ENCODE measurements at places on chromosomes 7 and 10.

GRCh38 chr7:134847851-134848588, 68.6 kb downstream of the CALD1 start:
- DNase-seq: no peak

DNA sequence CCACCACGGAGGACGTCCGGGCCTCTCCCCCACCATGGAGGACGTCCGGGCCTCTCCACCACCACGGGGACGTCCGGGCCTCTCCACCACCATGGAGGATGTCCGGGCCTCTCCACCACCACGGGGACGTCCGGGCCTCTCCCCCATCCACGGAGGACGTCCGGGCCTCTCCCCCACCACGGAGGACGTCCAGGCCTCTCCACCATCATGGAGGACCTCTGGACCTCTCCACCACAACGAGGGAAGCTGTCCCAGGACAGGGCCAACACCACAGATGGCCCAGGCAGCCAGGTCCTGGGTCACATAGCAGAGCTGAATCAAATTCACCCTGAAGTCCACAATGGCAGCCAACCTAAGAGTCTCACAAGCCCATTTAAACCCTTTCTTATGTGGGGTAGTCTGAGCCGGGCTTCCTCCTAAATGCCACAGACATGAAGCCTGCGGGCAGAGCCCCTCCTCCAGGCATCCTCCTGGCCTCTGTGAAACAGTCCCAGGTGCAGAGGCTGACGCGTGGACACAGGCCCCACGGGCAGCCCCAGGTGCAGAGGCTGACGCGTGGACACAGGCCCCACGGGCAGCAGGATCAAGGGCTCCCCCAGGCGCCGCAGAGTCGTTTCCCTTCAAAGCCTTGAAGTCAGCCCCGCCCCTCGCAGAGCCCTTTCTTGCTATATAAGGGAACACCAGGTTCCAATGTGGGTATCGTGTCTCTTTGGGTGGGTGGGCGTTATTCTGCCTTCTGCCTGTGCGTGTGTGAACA, 47.0 kb downstream of the FOXL3 start:
- DNase-seq: no peak

- DNase-seq: no peak
Observed at GRCh38 chr7:96665689-96666088, 44.0 kb downstream of the SEM1 start.

DNA sequence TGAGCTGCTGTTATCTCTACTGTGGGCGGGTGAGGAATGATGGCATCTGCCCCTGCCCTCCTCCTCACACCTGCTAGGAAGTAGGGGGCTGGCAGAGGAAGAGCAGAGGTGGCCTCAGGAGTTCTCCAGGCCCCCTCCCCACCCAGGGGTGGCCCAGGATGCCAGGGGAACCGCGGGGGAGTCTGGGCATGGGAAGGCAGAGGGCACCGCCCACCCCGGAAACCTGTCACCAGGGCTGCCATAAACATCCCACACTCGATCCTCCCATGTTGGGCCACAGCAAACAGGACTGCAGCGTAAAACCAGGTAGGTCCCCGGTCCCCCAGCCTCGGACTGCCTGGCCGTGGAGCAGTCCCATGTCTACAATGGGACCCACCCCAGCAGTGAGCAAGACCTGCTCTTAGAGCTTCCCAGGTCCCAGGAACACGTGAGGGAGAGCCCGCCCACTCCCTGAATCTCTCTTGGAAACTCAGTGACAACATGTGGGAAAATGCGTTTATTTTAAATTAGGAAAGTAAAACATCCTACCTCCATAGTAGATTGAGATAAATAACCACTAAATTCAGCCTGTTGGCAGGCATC, 23.4 kb downstream of the EBF3 start:
- no peak for DNase-seq

DNA sequence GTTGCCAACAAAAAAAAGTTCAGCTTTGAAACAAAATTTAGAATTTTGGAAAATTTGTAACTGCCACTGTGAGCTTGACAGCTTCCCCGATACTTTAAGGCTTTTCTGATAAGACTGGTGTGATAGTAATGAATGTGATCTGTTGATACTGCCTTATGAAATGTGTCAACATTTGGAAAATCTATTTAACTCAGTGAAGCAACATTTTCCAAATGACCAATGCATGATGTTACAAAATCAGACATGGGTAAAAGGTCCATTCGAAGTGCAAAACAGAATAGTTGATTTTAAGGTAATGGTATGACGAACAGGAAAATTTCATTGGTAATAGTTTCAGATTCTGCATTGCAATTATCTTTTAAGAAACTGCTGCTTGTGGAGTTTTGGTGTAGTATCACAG, 175.4 kb downstream of the SEM1 start:
- no peak for DNase-seq

DNA sequence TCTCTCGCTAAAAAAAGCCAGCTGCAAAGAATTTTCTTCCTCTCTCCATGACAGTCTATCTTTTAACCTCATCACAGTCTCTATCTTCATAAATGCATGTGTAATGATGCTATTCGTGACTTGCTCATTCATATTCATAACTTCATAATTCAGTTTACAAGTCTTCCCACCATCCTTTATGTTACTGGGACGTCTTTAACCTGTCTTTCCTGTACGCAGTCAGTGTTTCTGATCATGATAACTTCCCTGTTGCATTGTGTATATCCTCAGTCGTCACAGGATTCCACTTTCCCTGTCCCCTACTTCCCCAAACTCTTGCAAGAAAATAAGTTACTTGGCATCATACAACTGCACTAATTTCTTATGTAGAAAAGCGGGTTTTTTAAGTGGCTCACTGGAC, 165.6 kb upstream of the ASAH2 start:
- DNase-seq: no peak

- DNase-seq: no peak
Observed at GRCh38 chr10:70117646-70118045, 15.0 kb downstream of the AIFM2 start.

- DNase-seq: no peak
Observed at GRCh38 chr7:15853832-15854470, 167.5 kb upstream of the MEOX2 start.

DNA sequence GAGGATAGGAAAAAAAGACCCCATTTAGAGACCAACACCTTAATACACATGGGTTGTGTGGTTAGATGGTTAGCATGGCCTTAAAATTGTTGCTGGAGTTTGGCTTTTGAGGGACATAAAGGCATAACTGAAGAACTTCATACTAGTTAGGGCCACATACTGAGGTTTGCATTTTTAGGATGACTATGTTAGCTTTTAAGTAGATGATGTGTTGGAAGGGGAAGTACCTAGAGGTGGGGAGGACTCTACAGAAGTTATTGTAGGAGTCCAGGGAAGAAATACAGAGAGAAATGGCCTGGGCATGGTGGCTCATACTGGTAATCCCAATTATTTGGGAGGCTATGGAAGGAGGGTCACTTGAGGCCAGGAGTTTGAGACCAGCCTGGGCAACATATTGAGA, 40.5 kb downstream of the ENTPD1 start:
- no peak for DNase-seq

- no peak for DNase-seq
Observed at GRCh38 chr7:100600730-100601038, 1.5 kb upstream of the PCOLCE start.

- DNase-seq: no peak
Observed at GRCh38 chr10:33706191-33706590, 371.7 kb upstream of the NRP1 start.

DNA sequence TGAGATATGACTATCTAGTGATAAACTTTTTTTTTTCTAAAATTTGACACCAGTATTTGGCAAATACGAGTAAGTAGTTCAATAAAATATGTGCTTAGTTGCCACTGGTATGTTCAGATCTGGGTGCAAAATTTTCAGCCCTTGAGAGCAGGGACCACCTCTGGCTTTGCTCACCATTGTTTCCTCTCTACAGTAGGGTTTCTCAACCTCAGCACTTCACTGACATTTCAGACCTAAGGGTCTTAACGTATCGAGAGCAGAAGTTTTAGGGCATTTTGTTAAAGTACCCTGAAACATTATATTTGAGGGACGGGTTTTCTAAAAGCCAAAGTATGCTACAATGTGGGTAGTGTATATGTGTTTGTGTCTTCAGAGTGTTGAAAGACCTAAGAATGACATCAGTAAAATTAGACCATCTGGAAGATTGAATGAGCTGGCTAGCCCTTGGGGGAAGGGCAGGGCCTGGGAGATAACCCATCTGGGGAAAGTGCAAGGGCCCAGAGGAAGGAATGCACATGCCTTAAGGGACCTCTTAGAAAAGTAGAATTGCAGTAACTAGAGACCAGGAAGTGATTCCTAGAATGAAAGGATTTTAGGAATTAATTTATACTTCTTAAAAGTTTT, 11.8 kb downstream of the BZW2 start:
- no peak for DNase-seq

DNA sequence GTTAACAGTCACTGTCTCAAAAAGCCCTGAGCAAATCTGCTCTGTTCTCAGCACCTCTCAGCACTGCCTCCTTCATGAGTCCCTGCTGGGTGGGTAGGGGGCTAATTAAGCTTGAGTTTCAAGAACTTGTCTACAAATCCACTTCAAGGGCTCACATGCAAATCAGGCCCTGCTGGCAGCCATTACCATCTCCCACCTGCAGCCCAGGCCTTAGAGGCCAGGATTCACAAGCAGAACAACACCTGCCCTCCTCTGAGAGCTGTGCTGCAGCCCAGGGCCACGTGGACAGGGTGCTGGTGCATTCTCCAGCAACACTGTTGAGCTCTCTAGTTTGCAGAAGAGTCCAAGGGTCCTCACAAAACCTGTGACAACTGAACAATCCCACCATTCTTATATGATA, 119.2 kb downstream of the DPP6 start:
- no peak for DNase-seq

- DNase-seq: no peak
Observed at GRCh38 chr7:30164567-30164966, 29.8 kb downstream of the MTURN start.

- no peak for DNase-seq
Observed at GRCh38 chr7:127303102-127303501, 50.4 kb upstream of the GRM8 start.

DNA sequence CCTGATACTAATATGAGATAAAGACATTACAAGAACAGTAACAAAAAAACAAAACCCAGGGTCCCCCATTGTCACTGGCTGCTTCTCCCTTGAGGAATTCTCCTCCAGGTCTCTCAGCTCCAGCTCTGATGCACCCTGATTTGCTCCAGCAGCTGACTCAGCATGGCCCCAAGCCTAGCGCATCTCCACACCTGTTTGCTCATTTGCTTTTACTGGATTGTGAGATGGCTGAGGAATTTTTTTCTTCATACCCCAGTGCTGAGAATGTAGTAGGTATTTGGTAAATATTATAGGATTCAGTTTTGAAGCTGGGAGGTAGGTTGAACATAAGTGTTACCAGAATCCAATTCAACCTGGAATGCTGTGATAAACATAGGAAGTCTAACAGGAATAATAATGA, 171.9 kb downstream of the PKD1L1 start:
- no peak for DNase-seq

DNA sequence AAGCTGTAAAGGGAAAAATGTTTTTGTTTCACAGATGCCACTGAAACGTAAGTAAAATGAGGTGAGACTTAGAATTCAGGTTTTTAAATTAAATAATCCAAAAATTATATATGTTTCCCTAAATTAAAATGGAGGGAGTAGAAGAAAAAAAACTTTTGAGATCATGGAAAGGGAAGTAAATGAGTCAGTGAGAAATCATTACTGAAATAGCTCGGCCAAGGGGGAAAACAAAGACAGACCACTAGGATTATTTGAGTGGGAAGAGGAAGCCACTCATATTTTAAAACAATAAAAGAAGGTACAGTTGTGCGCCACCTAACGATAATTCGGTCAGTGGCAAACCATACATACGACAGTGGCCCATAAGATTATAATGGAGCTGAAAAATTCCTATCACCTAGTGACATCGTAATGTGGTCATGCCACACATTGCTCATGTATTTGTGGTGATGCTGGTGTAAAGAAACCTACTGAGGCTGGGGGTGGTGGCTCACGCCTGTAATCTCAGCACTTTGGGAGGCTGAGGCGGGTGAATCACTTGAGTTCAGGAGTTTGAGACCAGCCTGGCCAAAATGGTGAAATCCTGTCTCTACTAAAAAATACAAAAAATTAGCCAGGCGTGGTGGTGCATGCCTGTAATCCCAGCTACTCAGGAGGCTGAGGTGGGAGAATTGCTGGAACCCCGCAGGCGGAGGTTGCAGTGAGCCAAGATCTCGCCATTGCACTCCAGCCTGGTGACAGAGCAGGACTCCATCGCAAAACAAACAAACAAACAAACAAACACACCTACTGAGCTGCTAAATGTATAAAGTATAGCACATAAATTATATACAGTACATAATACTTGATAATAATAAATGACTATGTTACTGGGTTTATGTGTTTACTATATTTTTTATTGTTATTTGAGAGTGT, 64.7 kb downstream of the MKX start:
- DNase-seq: no peak

DNA sequence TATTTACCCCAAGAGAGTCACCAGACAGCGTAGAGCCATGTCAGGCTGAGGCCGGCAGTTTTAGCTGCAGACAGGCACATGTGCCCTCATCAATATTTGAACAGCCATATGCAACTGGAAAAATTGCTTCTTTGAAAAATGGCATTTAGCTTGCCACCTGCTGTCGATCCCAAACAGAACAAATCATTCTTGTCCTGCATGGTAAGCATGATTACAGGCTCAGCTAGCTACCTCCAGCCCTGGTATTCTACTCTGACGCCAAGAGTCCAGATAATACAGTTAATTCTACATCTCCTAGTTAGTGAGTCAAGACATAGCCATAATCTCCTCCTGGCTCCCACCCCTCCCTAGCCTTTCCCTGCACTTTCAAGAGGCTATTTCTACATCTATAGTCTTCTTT, 7.7 kb downstream of the CREB3L2 start:
- DNase-seq: peak; percentile 93

- no peak for DNase-seq
Observed at GRCh38 chr7:101140746-101141382, 13.4 kb upstream of the AP1S1 start.

GRCh38 chr10:17740668-17741067, 11.3 kb upstream of the TMEM236 start:
- no peak for DNase-seq

DNA sequence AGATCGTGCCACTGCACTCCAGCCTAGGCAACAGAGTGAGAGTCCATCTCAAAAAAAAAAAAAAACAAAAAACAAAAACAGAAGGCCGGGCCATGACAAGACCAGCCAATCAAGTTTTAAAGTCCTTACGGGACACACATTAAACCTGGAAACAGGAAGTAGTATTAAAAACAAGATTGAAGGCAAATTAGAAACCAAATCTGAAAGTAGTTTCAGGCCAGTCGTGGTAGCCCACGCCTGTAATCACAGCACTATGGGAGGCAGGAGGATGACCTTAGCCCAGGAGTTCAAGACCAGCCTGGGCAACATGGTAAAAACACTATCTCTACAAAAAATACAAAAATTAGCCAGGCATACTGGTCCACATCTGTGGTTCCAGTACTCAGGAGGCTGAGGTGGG, 18.1 kb downstream of the PSAP start:
- DNase-seq: no peak

All from retinal pigment epithelial cell (primary cell).